ENCODE measurements at places on chromosomes 5 and 9.

GRCh38 chr9:125831054-125831453 lies 83.9 kb downstream of the PBX3 start:
- DNase-seq = no peak

- no peak for DNase-seq
Measured at GRCh38 chr9:131277287-131277909, 1.1 kb upstream of the FAM78A start.

GRCh38 chr9:76887003-76887821 lies 18.7 kb downstream of the PRUNE2 start:
- no peak for DNase-seq

DNA sequence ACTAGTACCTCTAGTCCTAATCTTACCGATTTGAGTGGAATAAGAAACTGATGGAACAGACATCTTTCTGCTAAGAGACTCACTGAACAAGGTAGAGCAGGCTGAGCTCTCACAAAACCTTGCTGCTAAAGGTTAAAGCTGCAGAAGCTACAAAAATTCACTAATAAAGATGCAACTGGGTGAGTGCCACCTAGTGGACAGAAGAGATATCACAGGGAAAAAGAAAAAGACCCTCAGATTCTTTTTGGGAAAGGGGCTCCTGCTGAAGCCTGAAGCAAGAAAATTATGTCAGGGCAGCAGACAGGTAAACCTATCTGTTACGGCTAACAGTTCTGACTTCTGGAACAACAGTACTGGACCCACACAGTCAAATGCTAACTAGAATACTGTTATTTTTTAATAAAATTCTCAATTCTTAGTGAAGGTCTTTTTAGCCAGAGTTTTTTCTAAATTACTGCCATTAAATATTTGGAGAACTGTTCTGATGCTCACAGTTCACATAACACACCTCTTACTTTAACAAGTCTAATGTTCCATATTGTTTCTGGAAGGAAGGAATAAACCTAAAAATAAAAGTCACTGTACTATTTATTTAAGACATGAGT lies 51.2 kb downstream of the DIAPH1 start:
- no peak for DNase-seq

Measured in skeletal muscle cell (primary cell).